Esophagus squamous epithelium (tissue), 5 donors: ENCODE measurements at places on chromosomes 5 and 9. TPM values are rescaled to one million over a fixed set of nuclear protein-coding genes. Genes with fewer than 3 reads are reported as not detected.

SLC34A3 gene
- total RNA-seq = 0.11 TPM

PCAT7 gene
- total RNA-seq = not detected

TEX48 gene
- not detected for total RNA-seq

LCP2 gene
- 12.4 TPM for total RNA-seq

SLC2A6 gene
- total RNA-seq = 0.42 TPM

CCNJL gene
- 0.04 TPM for total RNA-seq

MLANA gene
- total RNA-seq = not detected

SPATA31A7 gene
- total RNA-seq = not detected

AK6 gene
- total RNA-seq = 14.1 TPM

GPR151 gene
- not detected for total RNA-seq

RNF183 gene
- 3.4 TPM for total RNA-seq

GLDC gene
- total RNA-seq = 21.6 TPM
